ENCODE measurements at places on chromosomes 12 and 14.

GRCh38 chr12:91902860-91903683 lies 242.6 kb downstream of the BTG1 start:
- peaks cover 20% of the 10 kb centered on the region for H3K27me3 ChIP-seq
- DNase-seq = no peak
- H3K27ac ChIP-seq = peak overlapping the region; percentile 36

DNA sequence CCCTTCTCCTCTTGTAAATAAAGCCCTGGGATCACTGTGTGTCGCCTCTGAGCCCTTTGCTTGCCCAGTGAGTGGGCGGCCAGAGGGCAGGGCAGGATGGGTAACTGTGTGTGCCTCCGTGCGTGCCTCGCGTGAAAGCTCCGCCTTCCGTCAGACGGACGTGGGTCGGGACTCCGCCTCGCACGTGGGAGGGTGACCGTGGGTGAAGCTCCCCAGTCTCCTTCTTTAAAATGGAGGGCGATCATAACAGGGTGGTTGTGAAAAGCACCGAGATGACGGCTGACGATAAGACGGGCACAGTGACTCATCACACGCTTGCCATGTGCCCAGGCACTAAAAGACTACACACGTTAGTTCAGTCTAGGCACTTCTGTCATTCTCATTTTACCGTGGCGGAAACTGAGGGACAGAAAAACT lies 9.2 kb downstream of the PHB2 start:
- peak overlapping the region; percentile 98 for H3K27ac ChIP-seq
- H3K4me3 ChIP-seq = peak overlapping the region; percentile 83
- H3K36me3 ChIP-seq = peaks cover 43% of the 10 kb centered on the region
- H3K4me1 ChIP-seq = peaks cover 84% of the 10 kb centered on the region

- no peaks in the 10 kb centered on the region for H3K4me1 ChIP-seq
- H3K4me3 ChIP-seq = no peak overlapping the region
- peaks cover 6% of the 10 kb centered on the region for H3K27me3 ChIP-seq
- no peak for DNase-seq
Observed at GRCh38 chr14:90788031-90788430, 28.2 kb downstream of the TTC7B start.

DNA sequence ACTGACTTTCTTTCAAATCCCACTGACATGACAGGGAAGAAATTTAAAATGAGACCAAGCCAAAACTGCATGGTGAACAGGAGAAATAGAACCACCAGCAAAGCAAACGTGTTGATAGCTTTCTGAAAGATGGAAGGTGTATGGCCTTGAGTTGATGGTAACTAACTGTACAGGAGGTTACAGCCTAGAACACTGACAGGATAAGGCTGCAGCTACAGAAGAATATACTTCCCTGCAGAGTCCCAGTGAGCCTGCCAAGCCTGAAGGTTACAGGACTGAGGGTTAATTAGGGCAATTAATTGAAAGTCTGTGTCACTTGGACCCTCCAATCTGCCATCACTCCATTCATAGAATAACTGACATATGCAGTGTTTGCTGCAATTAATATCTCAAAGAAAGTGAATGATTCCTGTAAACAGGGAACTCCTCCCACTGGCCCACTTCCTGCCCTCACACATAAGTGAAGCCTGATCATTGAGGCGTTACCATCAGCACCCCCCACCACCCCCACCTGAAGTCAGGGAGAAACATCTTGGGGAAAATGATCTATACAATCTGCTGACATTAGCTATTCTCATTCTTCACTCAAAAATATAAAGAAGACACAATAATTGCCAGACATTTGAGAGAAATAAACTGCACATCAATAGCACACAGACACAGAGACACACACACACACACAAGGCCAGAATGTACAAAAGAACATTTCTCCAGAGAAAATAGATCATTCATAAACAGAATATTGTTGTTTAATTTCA lies 73.4 kb downstream of the GTF2A1 start:
- no peak overlapping the region for H3K27ac ChIP-seq
- H3K27me3 ChIP-seq = no peaks in the 10 kb centered on the region
- peaks cover 7% of the 10 kb centered on the region for H3K36me3 ChIP-seq
- no peak overlapping the region for H3K4me3 ChIP-seq

DNA sequence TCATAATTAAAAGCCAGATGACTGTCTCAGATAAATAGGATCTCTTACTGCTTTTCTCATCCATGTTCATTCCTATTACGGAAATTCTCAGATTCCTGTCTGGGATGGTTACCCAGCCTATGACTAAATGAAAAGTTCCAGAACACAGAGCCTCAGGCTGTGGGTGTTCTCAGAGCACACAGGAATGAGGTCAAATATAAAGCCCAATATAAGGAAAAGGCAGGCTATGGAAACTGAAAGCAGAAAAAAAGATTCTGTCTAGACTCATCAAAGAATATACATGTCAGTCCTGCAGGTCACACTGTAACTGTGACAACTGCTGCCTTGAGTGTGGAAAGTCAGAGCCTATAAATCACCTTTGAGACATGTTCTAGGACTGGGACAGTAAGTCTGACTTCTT lies 64.3 kb downstream of the DCAF5 start:
- H3K27ac ChIP-seq = no peak overlapping the region
- H3K4me3 ChIP-seq = no peak overlapping the region
- peaks cover 26% of the 10 kb centered on the region for H3K36me3 ChIP-seq
- no peak for DNase-seq
- H3K4me1 ChIP-seq = no peaks in the 10 kb centered on the region

GRCh38 chr14:68297876-68298468 lies 478.4 kb downstream of the RAD51B start:
- no peaks in the 10 kb centered on the region for H3K27me3 ChIP-seq
- peak overlapping the region; percentile 78 for H3K27ac ChIP-seq
- DNase-seq = no peak
- peaks cover 63% of the 10 kb centered on the region for H3K4me1 ChIP-seq
- no peak overlapping the region for H3K4me3 ChIP-seq

DNA sequence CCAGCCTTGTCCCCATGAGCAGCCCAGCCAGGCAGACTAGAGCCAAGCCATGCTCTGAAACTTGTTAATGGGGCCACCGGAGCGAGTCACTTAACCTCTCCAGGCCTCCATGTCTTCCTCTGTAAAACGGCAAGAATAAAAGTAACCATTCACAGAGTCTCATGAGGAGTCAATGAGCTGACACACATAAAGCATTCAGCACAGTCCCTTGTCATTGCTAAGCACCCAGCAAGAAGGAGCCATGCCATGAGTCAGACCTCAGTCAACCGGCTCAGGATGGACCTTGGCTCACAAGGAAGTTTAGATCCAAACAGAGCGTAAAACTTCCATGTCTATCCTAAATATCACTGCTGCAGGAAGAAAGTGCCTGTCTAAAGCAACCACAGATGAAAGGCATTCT lies 10.6 kb downstream of the FICD start:
- no peak overlapping the region for H3K4me3 ChIP-seq
- peaks cover 3% of the 10 kb centered on the region for H3K4me1 ChIP-seq
- no peak for DNase-seq
- H3K27ac ChIP-seq = no peak overlapping the region

GRCh38 chr12:47828976-47829482 lies 9.3 kb upstream of the HDAC7 start:
- no peaks in the 10 kb centered on the region for H3K36me3 ChIP-seq
- peaks cover 25% of the 10 kb centered on the region for H3K4me1 ChIP-seq
- no peak overlapping the region for H3K27ac ChIP-seq
- peaks cover 4% of the 10 kb centered on the region for H3K27me3 ChIP-seq
- no peak overlapping the region for H3K4me3 ChIP-seq
- no peak for DNase-seq

DNA sequence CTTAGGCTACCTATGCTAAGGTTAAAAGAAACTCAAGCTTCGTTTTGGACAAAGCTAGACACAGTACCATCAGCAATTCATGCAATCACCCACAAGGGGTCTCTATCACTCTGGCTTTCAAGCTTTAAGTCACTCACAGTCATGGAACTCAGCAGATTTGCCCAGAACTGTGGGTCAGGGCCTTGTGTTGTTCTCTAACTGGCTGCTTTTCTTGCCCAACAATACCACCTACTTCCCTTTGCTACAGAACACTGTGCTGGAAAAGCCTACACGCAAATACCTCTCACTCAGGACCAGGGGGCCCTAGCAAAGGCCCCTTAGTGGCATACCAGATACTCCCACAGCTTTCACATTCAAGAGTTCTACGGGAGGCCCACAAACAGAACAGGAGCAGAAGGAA lies 9.1 kb downstream of the NEMP1 start:
- H3K36me3 ChIP-seq = no peaks in the 10 kb centered on the region
- H3K27me3 ChIP-seq = no peaks in the 10 kb centered on the region
- H3K27ac ChIP-seq = peak overlapping the region; percentile 0
- H3K4me1 ChIP-seq = peaks cover 17% of the 10 kb centered on the region
- no peak overlapping the region for H3K4me3 ChIP-seq

DNA sequence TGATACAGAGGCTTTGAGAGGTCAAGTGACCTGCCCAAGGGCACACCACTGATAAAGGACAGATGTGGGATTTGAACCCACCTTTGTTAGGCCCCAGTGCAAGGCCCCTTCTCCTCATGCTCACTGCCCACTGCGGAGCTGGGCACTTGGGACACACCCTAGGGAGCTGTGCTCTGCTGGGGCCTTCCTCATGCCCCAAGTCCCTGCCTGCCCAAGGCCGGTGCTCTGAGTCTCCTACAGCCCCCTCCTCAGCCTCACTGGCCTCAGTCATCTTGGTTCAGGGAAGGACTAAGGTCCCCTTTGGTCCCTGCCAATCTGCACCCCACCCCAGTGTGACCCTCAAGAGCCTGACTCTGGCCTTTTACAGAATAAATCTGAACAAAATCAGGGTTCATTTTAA lies 7.9 kb upstream of the OAS3 start:
- H3K27ac ChIP-seq = no peak overlapping the region
- no peaks in the 10 kb centered on the region for H3K27me3 ChIP-seq
- peaks cover 17% of the 10 kb centered on the region for H3K4me1 ChIP-seq
- H3K36me3 ChIP-seq = no peaks in the 10 kb centered on the region

DNA sequence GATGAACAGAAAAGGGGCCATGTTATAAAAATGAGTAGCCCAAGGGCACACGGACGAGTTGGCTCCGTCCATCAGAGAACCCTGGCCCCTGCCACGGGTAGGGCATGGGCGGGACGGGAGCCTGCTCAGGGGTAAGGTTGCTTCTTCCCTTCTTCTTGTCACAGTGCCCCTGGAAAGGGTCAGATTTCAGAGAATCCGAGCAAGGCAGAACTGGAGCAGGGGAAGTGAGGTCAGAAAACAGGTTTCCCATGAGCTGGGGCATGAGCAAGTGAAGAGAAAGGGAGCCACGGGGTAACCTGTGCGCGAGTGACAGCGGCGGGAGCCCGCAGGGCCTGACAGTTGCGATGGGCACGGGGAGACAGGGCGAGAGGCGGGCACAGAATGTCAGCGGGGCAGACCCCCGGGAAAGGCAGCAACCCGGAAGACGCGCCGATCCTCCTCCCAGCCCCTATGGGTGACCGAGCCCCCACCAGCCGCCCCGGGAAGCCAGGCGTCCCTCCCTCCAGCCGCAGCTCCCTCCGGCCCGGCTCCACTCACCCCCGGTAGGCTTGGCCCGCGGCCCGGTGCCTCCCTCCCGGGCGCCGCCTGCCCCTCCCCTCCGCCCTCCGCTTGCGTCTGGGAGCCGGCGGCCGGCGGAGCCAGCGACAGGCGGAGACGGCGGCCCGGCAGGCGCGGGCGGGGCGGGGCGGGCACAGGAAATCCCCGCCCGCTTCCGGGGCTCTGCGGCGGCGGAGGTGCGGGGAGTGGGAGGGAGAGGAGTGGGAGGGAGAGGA lies at the start of gene ZNF641:
Gene ZNF641 (minus strand): TSS at position 671 of the 773 bp plus-strand sequence. CDS start 2,829 bp downstream, outside the sequence.
- H3K4me1 ChIP-seq = peaks cover 26% of the 10 kb centered on the region
- H3K36me3 ChIP-seq = peaks cover 12% of the 10 kb centered on the region

- no peak overlapping the region for H3K4me3 ChIP-seq
- no peak for DNase-seq
- peaks cover 16% of the 10 kb centered on the region for H3K4me1 ChIP-seq
- H3K27ac ChIP-seq = no peak overlapping the region
- no peaks in the 10 kb centered on the region for H3K36me3 ChIP-seq
Observed at GRCh38 chr12:66240096-66240820, 51.2 kb downstream of the IRAK3 start.

GRCh38 chr12:101982307-101982706 lies 79.5 kb downstream of the WASHC3 start:
- no peaks in the 10 kb centered on the region for H3K36me3 ChIP-seq
- no peaks in the 10 kb centered on the region for H3K27me3 ChIP-seq

DNA sequence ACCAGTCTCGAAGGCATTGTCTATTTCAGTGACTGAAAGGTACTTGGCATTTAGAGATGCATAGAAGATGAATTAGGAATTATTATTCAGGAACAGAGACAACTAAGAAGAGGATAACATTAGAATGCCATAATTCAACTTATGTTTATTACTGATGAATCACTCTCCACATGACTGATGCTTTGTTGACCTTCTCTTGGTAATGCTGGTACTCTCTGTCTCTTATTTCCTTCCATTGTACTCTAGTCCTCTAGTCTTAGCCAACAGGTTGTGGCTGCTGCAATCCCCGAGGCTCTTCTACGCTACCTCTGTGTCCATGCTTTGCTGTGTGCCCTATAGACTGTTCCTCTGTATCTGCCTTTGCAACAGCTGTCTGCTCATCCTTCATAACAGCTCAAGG lies 652.9 kb downstream of the NRXN3 start:
- H3K27me3 ChIP-seq = no peaks in the 10 kb centered on the region
- no peak for DNase-seq
- no peaks in the 10 kb centered on the region for H3K4me1 ChIP-seq
- H3K27ac ChIP-seq = no peak overlapping the region

- H3K4me3 ChIP-seq = no peak overlapping the region
- no peaks in the 10 kb centered on the region for H3K36me3 ChIP-seq
- H3K27me3 ChIP-seq = peaks cover 13% of the 10 kb centered on the region
- no peak for DNase-seq
- H3K4me1 ChIP-seq = no peaks in the 10 kb centered on the region
- H3K27ac ChIP-seq = no peak overlapping the region
Observed at GRCh38 chr14:100775351-100775830, 48.7 kb downstream of the DLK1 start.

GRCh38 chr12:100591979-100592378 lies 18.5 kb downstream of the GAS2L3 start:
- no peaks in the 10 kb centered on the region for H3K36me3 ChIP-seq
- no peaks in the 10 kb centered on the region for H3K27me3 ChIP-seq
- no peak for DNase-seq
- H3K4me1 ChIP-seq = no peaks in the 10 kb centered on the region
- no peak overlapping the region for H3K4me3 ChIP-seq

- H3K36me3 ChIP-seq = peaks cover 5% of the 10 kb centered on the region
- no peaks in the 10 kb centered on the region for H3K27me3 ChIP-seq
- no peak overlapping the region for H3K27ac ChIP-seq
- DNase-seq = no peak
- H3K4me1 ChIP-seq = no peaks in the 10 kb centered on the region
Observed at GRCh38 chr12:131082290-131083194, 128.8 kb downstream of the ADGRD1 start.

DNA sequence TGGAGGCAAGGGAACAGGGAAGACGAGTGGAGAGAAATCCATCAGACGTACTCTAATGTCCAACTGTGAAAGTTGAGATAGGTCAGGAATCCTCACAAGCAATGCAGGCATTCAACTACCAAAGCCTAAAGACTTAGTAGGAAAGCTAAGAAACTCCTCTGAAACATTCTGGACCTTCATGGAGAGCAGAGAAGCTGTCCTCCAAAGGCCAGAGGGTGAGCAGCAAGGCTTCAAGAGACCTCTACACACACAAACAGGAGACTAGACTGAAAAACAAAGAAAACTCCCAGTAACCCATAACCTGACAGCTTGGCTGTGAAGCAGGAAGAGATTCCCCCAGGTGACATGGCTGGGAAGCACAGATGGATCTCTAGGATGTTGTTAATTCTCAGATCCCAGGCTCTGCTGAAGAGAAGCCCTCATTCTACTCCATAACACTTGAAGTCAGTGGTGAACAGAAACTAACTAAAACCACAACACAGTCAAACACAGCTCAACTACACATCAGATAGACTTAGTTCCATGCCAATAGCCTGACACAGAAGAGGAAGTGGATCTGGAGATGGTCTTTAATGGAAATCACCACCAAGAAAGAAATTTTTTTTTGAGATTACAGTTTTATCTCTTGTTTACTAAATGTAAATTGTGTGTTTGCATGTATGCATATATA lies 23.2 kb upstream of the LYZ start:
- no peak for DNase-seq
- H3K27me3 ChIP-seq = peaks cover 22% of the 10 kb centered on the region
- H3K27ac ChIP-seq = peak overlapping the region; percentile 18

Data from naive B cell (primary cell).